ENCODE measurements at places on chromosomes 16 and 17.

DNA sequence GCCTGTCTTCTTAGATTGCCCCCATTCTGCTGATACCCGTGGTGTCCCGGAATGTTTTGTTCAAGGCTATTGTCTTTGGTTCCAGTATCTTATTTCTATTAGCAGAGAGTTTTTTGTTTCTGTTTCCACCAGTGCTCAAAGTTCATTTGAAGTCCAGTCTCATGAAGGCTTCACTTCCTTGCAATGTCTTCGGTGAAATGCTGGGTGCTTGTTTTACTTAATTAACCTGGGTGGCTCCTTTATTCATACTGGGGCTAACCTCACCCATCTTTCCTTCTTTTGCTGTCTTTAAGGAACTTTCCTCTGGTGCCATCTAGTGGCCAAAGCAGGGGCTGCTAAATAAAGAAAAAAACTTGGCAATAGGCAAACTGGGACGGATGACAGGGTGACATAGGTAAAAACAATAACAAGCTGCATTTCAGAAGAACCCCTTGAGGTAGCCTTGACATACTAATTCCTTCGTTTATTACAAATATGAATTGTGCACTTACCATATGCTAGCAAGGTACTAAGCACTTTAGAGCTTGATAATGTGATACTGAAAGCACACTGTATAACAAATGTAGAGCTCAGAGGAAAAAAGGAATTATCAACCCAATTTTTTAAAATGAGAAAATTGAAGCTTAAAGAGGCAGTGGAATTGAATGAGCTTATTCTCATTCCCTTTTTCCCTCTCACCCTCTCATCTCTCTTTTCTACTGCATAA, 2.8 kb upstream of the SMIM36 start:
- DNase-seq: peak; percentile 74

DNA sequence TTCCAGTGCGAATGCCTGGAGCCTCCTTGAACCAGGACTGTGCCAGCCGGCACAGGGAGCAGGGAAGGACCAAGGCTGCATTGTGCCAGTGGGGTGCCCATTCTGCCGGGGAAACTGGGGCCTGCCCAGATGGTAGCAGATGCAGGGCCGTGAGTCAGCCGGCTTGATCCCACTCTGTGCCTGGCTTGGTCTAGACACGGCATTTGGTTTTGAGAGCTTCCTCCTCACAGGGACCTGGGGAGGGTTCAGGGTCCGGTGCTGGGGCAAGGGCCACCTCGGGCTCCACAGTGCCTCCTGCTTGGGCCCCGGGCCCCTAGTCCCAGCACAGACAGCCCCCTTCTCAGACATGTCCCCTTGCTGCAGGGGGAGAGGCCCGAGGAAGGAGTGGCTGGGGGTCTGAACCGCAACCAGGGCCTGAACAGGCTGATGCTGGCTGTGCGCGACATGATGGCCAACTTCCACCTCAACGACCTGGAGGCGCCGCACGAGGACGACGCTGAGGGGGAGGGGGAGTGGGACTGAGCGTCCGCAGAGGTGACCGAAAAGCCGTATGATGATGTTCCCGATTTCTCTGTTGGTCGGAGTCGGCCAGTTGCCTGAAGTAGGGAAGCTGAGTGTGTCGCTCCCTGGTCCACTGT, 7.8 kb upstream of the MC1R start:
- DNase-seq: no peak

GRCh38 chr17:80032614-80033171, 3.0 kb downstream of the TBC1D16 start:
- no peak for DNase-seq

GRCh38 chr16:25210758-25211157, 6.0 kb upstream of the AQP8 start:
- DNase-seq: no peak

- DNase-seq: no peak
These were observed 13.1 kb downstream of the ABCA9 start for GRCh38 chr17:69047368-69048263.

DNA sequence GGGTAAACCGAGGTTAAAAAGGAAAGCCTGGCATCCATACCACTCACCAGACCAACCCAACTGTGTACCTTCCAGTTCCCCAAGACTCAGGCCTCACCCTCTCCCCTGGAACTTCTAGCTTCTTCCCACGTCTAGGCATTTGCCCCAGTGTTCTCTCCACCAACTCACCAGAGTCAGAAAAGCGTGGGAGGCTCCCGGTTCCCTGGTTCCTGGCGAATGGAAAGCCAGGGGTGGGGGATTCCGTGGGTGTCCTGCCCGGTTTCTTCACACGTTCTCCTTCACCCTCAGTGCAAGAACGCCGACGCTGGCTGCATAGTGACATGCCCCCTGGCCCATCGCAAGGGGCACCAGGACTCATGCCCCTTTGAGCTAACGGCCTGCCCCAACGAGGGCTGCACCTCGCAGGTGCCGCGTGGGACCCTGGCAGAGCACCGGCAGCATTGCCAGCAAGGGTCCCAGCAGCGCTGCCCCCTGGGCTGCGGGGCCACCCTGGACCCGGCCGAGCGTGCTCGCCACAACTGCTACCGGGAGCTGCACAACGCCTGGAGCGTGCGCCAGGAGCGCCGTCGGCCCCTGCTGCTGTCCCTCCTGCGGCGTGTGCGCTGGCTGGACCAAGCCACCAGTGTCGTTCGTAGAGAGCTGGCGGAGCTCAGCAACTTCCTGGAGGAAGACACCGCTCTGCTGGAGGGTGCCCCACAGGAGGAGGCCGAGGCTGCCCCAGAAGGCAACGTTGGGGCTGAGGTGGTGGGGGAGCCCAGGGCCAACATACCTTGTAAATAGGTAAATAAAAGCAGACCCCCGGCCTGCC, 1.7 kb downstream of the RNF151 start:
- no peak for DNase-seq

GRCh38 chr16:50151756-50152155, 1.4 kb upstream of the TENT4B start:
- no peak for DNase-seq

GRCh38 chr16:11140098-11140375, 116.0 kb downstream of the SOCS1 start:
- peak; percentile 30 for DNase-seq

DNA sequence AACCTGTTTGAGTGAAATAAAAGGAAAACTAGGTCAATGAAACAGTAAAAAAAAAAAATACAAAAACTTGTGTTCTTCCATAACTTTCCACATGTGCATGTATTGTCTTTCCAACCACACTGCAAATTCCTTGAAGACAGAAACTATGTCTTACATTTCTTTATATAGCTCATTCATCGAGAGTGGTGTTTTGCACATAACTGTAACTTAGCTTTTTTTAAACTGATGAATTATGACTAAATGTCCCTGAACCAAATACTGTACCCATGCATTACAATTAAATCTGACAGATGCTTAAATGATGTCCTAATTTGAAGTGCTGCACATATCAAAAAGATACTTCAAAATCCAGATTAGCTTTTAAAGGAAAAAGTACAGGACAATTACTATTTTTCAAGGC, 50.1 kb downstream of the BRIP1 start:
- no peak for DNase-seq

DNA sequence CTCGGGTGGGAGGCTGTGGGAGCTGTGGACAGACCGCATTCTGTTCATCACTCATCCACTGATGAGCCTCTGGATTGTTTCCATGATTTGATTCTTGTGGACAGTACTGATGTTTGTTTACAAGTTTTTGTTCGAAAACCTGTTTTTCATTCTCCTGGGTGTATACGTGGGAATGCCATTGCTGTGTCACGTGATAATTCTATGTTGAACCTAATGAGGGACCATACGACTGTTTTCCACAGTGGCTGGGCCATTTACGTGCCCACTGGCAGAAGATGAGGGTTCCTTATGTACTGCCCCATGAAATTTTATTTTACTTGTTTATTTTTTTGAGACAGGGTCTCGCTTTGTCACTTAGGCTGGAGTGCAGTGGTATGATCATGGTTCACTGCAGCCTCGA, 2.6 kb upstream of the ALG1 start:
- DNase-seq: no peak

DNA sequence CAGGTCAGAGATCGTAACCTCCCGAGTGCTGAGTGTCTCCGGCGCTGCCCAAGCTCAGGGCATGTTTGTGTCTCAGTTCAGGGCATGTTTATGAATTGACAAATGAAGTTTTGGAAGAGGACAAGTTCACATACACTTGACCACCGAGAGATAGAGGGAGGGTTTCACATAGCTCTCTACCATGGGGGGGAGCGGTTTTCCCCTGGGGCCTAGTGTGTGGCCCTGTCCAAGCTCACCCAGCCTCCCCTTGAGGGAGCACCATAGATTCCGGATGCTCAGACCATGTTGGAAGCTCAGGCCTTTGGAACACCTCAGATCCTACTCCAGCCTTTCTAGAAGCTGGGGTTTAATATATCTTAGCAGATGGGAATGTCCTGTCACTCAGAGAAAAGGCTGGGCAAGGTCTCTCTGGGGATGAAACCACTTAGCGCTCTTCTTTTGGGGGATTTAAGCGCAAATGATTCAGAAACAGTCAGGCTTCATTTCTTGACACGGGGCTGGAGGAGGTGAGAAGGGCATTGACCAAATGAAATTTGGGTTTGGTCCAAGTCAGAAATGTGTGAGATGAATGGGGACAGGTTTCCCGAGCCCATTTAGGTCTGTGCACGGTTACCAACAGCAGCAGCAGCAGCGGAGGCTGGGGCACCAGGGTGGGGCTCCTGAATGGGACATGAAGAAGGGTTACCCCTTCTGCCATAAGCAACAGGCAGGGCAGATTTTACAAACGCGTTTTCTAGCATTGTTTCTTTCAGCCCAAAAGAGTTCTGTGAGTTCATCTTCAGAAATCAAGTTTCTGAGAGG, 96.6 kb downstream of the METRNL start:
- no peak for DNase-seq

GRCh38 chr16:84911486-84912216, 91.9 kb downstream of the CRISPLD2 start:
- no peak for DNase-seq

DNA sequence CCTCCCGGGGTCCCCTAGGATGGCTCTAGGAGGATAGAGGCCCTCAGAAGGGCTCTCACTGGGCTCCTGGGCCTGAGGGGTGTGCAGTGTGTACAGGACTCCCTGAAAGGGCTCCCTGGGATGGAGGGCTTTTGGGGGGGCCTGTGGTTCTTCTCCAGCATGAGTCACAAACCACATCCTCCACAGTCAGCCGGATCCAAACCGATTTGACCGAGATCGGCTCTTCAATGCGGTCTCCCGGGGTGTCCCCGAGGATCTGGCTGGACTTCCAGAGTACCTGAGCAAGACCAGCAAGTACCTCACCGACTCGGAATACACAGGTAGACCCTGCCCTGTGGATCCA, 4.5 kb downstream of the TRPV2 start:
- peak; percentile 48 for DNase-seq

DNA sequence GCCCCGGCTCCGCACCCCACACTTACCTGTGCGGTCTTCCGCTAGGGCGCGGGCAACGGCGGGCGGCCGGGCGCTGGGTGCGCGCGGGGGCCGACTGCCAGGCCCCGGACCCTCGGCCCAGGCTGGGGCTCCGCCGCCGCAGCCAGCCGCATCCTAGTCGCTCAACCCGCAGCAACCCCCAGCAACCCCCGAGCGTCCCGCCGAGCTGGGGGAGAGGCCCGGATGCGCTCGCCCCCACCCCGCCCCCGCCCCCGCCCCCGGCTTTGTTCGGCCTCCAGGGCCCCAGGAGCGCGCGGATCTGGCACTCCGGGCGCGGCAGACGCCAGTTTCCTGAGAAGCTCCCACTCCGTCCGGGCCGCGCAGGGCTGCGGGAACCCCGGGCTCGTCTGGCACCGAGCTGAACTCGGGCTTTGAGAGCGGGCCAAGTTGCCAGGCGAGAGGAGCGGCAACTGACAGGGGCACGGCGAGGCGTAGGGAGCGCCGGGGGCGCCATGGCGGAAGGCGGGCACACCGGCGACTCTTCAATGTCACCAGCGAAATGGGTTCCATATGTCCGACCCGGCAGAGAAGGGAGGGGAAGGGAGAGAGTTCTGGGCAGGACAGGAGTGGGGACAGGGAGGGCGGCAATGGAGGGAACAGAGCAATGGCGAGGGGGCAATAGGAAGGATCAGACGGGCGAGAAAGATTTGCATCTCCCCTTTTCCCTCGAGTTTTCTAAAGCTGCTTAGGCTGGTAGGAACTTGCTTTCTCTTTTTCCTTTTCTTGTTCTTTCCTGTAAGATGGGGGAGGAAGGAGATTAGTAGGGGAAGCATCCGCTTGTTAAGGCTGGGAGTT, 13.7 kb downstream of the HOXB4 start:
- DNase-seq: no peak

DNA sequence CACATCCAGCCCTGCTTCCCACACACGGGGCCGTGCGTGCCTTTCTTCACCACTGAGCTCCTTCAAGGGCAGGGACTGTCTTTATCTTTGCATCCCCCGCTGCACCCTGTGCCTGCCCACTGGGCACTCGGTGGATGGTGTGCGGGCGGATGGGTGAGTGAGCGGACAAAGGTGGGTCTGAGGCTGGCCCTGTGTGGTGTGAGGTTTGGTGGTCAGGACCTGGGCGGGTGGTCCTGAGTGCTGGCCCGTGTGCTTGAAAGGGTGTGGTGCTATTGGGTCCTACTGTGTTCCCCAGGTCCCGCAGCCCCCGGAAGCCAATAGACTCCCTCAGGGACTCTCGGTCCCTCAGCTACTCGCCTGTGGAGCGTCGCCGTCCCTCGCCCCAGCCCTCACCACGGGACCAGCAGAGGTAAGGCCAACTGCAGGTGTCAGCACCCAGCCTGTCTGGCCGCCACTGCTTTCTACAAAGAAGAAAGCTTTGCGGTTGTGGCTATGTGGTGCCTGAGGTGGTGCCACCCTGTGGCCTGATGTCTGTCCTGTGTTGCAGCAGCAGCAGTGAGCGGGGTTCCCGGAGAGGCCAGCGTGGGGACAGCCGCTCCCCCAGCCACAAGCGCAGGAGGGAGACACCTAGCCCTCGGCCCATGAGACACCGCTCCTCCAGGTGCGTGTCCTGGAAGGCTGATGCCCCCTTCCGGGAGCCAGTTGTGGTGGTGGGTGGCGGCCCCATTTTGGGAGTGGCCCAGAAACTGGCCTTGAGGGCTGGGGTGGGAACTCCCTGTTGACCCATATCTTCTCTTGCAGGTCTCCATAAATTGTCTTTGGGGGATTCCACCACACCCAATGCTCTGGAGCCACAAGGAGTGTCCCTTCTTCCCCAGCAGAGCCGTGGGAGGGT, 6.8 kb downstream of the ELOB start:
- DNase-seq: peak; percentile 40

DNA sequence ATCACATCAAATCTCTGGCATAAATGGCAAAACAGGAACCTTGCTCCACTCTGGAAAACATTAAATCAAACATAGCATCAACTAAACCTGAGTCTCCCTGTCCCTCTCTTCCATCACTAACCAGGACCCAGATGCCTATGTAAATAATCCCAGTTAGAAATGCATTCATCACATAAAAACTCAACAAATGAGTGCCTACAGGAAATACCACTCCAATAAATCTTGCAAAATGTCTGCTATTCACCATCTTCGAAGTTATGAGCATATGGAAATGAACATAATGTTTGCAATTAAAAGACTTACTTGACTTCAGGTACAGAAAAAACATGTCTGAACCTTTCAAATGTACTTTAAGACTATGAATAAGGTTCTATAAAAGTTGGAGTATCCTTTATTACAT, 425.0 kb downstream of the CDH11 start:
- no peak for DNase-seq

DNA sequence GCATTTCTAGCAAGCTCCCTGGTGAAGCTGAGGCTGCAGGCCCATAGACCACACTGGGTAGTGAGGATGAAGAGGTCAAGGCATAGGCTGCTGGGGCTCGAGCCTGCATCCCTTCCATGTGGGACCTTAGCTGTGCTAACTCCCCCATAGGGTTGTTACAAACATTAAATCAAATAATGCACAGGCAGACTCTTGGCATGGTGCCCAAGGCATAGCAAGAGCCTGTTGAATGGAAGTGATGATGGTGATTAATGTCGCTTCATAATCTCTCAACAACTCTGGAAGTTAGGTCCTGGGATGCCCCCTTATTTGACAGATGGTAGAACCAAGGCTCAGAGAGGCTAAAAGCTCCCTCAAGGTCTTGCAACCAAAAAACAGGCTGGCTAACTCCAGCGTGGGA, 283.9 kb upstream of the EEF2KMT start:
- no peak for DNase-seq
